HT1080 (cell line): ENCODE measurements at places on chromosomes 7 and 10. TPM values are rescaled to one million over a fixed set of nuclear protein-coding genes. Genes with fewer than 3 reads are reported as not detected.

Gene SEMA3D
- total RNA-seq = 1.2 and 1.5 TPM in 2 replicates

Gene HSPA12A
- 3.4 and 3.7 TPM in 2 replicates for total RNA-seq

Gene CCDC71L
- 18.1 and 21.8 TPM in 2 replicates for total RNA-seq

Gene SEPTIN14
- not detected in 2 replicates for total RNA-seq

Gene NPY
- total RNA-seq = not detected in 2 replicates

Gene TMEM139
- total RNA-seq = not detected in 2 replicates

Gene CDHR1
- total RNA-seq = not detected in 2 replicates

Gene HMX2
- total RNA-seq = 0.06 TPM in 1 of 2 replicates, not detected in the other

Gene WEE2
- total RNA-seq = 0.03 TPM in 2 replicates

Gene LRRD1
- 0.10 TPM in 1 of 2 replicates, not detected in the other for total RNA-seq

Gene AMPH
- 1.3 and 2.3 TPM in 2 replicates for total RNA-seq

Gene STK32C
- 11.5 and 14.4 TPM in 2 replicates for total RNA-seq

Gene OR2F2
- not detected in 2 replicates for total RNA-seq

Gene SERPINE1
- total RNA-seq = 179 and 187 TPM in 2 replicates

Gene MMD2
- not detected in 2 replicates for total RNA-seq

GRCh38 chr7:121084256-121084655 lies 95.7 kb downstream of the CPED1 start:
- DNase-seq = no peak

DNA sequence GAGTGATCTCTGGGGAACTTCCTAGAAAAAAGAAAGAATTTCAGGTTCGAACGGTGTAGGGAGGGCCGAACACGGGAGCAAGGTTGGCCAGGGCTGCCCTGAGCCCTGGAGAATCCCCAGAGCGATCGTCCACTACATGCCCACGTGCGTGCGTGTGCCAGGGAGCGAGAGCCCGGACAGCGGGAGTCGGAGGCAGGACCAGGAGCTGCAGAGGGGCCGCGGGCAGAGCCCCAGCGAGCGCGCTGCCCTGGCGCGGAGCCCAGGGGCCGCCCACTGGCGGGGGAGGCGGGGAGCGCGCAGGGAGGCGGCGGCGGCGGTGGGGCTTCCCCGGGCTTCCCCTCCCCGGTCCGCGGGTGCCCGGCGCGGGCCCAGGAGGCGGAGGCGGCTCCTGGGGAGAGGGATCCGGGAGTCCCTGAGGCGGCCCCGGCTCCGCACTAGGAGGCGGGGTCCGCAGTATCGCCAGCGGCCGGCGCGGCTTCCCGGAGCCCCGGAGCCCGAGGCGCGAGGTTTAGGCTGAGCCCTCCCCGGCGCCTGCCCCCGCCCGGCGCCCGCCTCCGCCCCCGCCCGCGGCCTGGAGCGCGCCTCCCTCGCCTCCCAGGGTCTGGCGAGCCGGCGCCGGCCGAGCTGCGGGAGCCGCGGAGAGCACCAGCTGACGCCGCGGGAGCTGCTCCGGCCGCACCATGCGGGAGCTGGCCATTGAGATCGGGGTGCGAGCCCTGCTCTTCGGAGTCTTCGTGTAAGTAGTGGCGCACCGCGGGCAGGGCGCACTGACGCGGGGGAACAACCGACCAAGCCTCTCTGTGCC lies at the start of gene PLPP4:
TSS of gene PLPP4 (plus strand) at position 602 of the 805 bp plus-strand sequence. CDS start at position 681, 79 bp downstream.
- peak; percentile 71 for DNase-seq

- DNase-seq = peak; percentile 39
Measured at GRCh38 chr7:100034871-100035510, 14.6 kb upstream of the ZSCAN21 start.

- peak; percentile 67 for DNase-seq
Measured at GRCh38 chr10:120017733-120018417, 125.3 kb downstream of the SEC23IP start.

GRCh38 chr7:91880016-91880412 lies 488 bp downstream of the MTERF1 start:
- DNase-seq = no peak

DNA sequence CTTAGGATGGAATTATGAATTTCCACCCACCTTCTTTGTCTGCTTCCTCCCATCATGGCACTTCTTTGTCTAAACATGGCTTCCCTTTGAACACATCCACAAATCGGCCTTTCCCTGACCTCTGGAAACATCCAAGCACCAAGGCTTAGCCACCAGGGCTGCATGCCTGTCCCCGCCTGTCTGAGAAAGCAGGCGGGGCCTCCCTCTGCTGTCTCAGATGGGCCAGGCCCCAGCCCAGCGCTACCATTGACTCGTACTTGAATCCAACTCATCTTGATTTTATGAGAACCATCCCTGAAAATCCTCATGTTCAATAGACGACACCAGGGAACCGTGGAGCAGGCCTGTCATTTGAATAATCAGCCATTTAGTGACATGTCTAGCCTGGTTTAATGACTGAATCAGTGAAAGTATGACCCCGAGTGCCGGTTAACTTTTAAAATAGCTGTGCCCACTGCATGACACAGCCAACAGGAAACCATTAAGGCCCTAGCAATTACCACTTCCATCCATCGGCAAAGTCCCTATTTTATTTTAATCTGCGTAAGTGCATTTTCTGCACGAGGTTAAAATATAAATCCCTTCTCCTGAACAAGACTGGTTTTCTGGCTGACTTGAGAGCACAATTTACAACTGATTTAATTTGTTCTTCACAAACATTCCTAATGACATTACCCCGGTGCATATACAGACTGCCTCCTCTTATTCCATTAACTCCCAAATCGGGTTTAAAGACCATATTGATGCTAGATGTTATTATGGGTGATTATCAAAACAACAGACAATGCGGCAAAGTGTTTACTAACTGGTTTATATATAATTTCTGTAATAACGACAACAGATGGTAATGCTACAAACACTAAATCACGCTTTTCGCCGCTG lies 194.7 kb downstream of the BUB3 start:
- no peak for DNase-seq

GRCh38 chr7:120169996-120170783 lies 102.8 kb upstream of the KCND2 start:
- DNase-seq = no peak

DNA sequence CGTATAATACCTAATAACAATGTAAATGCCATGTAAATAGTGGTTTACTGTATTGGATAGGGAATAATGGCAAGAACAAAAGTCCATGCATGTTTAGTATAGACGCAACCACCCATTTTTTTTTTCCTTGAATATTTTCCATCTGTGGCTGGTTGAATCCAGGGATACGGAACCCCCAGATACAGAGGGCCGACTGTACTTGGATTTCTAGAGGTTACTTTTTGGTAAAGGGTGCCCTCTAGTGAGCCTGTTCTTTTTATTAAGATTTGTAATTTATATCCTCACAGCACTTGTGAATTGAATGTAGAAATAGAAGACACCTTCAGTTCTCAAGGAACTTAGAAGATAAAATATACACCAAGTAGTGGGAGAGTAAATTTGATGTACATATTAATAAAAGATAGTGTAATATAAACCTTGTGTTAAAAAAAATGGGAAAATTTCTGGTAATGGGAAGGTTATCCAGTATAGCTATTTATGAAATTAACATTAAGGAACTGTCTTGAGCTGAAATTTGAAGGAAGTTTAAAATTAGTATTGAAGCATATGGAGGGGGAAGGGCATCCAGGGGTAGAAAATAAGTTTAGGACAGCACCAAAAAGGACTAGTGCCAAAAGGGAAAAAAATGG lies 32.0 kb downstream of the EXOC6 start:
- DNase-seq = peak; percentile 56

- DNase-seq = peak; percentile 90
Measured at GRCh38 chr7:76364198-76364584, 5.4 kb upstream of the YWHAG start.

- DNase-seq = no peak
Measured at GRCh38 chr10:48330269-48330668, 23.8 kb downstream of the MAPK8 start.

DNA sequence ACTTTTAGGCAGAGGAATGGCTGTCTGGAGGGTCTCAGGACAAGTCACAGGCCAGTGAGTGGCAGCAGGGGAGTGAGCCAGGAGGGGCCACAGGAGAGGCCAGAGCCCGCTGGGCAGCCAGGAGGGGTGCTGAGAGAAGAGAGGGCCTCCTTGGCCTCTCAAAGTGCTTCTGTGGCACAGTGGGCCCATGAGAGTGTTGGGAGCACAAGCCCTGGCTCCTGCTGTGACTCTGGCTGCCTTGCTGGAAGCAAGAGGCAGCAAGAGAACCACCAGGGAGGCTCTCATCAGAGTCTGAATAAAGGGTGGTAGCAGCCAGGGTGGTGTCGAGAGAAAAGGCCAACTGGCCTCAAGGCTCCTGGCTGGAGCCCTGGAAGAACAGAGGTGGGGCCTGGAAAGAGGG lies 91.1 kb downstream of the VOPP1 start:
- no peak for DNase-seq

DNA sequence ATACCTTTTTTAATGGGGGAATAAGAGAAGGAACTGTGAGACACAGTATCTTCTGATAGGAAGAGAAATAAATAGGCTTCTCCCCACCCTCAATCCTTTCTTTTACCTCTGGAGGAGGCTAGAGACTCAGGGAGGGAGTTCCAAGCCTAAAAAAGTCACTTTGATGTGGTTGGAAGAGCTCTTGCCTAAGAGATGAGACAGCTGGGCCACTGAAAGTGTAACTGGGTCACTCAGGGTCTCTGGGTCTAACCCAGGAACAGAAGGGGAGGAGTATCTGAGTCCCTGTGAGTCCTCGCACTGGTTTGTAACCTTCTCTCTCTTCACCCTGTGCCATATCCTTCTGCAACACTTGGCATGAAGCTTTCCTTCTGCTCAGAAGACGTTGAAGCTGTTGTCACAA lies 222.9 kb upstream of the AGK start:
- DNase-seq = no peak

DNA sequence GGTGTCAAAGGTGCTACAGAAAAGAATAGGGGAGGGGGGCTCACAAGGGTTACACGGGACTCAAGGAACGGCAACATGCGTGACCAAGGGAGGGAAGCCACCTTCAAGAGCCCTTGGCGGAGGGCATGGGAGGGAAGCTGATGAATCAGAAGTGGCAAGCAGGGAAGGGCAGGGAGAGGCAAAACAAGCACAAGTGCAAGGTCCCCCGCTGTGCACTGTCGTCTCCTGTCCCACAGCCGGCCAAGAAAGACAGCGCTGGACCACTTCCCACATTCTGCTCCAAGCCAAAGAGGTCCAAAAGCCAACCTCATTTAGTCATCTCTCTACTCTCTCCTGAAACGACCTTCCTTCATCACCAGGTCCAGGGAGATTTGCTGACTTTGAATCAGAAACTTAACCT lies 102.7 kb downstream of the CALN1 start:
- DNase-seq = no peak

DNA sequence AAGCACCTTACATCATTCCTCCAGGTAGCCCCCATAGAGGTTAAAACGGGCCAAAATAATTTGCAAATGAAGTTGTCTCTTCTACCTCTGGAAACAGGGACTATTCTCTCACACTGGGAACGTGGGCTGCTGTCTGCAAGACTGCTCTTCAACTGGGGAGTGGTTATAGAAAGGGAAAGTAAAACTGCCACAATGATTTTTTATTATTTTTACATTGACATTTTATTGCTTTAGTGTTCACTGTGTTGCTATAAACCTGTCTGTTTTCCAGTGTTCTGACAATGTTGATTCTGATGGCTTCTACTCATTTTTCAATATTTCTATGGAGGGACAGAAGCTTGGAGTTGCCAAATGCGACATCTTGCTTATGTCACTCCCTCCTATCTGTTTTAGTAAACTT lies 115.1 kb upstream of the ANTXRL start:
- no peak for DNase-seq

DNA sequence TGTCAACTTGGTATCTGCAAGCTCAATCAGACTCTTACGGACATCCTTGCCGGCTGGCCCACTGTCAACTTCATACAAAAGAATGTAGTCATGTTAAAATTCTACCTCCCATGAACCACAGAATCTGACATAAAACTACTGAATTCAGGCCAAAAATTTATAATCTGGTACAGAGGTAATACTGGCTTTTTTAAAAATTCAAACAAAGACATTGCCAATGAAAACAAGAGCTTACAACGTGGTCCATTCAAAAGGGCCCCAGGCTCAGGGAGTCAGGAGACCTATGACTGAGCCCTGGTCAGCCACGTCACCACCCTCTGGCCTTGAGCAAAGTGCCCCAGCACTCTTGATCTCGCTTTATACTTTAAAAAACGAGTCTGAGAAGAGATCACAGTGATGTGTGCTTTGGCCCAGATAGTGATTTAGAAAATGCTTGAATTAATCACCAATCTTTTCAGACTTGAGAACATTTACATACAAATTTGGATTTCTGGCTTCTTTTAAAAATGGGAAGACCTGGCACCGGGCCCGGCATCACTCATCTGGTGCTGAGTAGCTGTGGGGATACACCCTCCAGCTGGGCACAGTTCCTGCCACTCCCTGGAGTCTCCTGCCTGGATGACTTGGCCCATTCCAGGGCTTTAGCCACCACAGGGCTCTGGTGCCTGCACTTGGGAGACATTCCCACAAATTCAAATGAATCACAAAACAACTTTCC lies 94.1 kb downstream of the PIP4K2A start:
- DNase-seq = peak; percentile 98

DNA sequence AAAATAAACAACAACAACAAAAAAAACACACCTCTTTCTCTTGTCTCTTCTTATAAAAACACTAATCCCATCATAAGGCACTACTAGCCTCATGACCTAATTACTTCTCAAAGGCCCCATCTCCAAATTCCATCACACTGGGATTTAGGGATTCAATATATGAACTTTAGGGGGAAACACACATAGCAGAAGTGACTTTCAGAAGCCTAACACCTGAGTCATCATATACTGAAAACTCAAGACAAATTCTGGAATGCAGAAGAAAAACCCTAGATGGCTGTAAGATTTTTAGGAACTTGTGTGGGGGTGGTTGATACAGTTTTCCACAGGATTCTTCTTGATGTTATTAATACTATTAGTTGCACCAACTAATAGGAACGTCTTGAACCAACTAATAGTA lies 33.7 kb upstream of the CSTF2T start:
- peak; percentile 33 for DNase-seq

GRCh38 chr7:121037957-121038716 lies 49.6 kb downstream of the CPED1 start:
- no peak for DNase-seq

- DNase-seq = no peak
Measured at GRCh38 chr10:108363576-108363975, 1199.1 kb upstream of the SORCS1 start.

DNA sequence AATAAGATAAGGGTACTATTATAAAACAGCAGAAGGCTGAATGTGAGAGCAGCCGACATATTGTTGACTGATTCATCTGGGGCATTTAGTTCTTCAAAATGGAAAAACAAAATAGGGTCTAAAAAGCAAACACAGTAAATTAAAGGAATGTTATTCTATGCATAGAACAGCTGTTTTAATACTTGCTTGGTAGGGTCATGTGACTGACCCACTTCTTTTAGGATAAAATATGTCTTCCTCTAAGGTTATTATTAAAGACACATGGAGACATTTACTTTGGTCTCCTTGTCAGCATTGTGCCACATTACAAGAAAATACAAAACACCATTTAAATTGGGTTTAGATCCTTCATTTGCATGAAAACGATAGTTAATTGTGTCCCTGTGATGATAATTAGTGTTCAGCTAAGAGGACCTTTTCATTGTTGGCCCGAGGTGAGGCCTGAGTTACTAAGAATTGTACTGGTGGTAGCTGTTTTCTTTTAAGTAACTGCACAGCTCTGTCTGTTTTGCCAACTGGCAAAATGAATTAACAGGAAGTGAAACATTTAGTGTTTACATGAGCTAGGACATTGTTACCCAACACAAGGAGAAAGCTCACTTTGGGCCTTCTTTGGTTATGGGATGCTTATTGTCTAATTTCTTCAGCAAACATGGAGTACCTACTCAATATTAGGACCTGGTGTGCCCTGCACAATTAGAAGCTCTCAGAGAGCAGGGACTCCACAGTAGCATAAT lies 764.4 kb downstream of the LRMDA start:
- DNase-seq = no peak

GRCh38 chr10:17041626-17042520 lies 87.7 kb downstream of the CUBN start:
- peak; percentile 53 for DNase-seq
